Fibroblast of the aortic adventitia (primary cell): ENCODE measurements at places on chromosomes 12 and 14. TPM values are rescaled to one million over a fixed set of nuclear protein-coding genes. Genes with fewer than 3 reads are reported as not detected.

DNA sequence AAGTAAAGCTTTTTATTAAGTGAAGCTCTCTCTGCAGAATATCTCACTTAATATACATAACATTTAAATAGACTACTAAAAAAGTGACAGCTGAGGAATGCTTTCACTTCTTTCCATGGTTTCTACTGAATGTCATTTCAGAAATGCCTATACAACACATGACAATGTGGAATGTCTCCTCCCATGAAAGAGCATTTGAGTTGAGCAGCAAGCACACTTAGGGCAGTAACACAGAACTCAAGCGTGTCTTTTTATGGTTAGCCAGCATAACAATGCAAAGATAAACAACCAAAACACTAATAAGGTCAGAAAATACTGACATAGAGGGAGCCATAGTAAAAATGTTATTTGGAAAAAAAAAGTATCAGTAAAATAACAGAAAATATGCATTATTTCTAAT is 9.4 kb downstream of the PPP1R12A start:
- no peak for DNase-seq

- DNase-seq = no peak
These were observed 151.0 kb downstream of the SRGAP1 start for GRCh38 chr12:63995512-63995911.

DNA sequence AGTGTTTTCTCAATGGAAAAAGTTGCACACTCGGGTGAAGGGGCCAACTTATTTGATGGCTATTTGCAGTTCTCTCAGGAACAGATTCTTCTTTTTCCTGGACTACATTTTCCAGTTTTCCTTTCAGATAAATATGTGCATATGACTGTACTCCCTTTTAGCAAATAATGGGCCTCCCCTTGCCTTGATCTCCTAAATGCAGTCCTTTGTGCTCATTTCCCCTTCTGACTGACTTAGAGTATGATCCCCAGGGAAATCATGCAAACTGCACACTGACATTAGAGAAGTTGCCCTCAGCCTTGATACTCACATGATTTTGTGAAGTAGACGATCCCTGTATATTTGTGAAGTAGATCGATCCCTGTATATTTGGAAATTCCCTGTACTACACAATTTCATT is 492.9 kb upstream of the NOVA1 start:
- no peak for DNase-seq

- DNase-seq = peak; percentile 2
These were observed 314.3 kb upstream of the OR4E1 start for GRCh38 chr14:21987937-21988336.

DNA sequence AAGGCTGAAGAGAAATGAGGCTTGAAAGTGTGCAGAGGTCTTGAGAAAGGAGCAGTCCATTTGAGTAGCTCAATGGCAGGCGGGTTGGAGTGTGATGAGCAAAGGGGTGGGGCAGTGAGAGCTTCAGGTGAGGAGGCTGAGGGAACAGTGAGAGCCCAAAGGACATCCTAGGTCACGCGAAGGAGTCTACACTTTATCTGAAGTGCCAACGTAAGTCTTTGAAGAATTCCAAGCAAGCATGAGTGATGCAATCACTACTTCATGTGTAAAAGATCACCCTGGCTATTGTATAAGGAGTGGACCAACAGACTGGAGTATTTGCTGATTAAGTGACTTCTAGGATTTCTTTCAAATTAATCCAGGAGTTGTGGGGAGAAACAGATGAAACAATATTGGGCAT is 159.9 kb upstream of the HIF1A start:
- no peak for DNase-seq

The GPD1 gene
- total RNA-seq = 0.36 TPM in 1 of 2 replicates, not detected in the other

The SPIC gene
- total RNA-seq = not detected in 2 replicates
